ENCODE measurements at places on chromosomes 5 and 9.

- DNase-seq = no peak
Measured at GRCh38 chr9:99182356-99182755, 39.4 kb downstream of the ALG2 start.

DNA sequence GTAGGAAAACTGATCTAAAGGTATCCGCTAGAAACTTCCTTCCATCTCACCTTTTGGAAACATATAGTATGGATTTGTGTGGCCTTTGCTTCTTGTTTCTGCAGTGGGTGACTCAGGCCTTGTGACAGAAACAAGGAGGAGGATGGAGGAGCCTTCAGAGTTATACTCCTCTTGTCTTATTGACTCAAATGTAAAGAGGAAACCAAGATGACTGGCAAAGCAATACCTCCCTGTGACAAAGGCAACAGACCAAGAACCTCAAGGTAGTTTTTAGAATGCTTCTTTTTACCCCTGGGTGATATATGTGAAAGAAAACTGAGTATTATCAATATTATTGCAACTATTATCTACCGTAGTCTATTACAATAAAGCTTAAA, 123.3 kb upstream of the SLIT3 start:
- no peak for DNase-seq

GRCh38 chr5:124713595-124713994, 32.8 kb downstream of the ZNF608 start:
- DNase-seq = no peak

DNA sequence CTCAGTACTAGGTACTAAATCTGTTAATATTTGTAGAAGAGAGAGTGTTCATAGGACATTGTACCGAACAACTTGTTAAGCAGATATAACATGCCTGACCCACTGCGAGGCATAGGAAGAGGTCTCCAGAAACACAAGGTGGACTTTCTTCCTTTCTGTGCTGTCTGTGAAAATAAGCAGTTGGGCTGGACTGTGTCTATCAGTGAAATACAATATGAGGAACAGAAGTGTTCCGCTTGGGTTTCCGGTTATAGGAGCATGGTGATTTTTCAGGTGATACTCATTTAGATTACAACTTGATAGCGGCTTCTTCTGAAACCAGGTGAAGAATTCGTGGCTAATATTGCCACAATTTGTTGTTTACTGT, 60.9 kb upstream of the TLR4 start:
- no peak for DNase-seq

Measured in foreskin fibroblast (primary cell).